ENCODE measurements at places on chromosomes 4 and X.

DNA sequence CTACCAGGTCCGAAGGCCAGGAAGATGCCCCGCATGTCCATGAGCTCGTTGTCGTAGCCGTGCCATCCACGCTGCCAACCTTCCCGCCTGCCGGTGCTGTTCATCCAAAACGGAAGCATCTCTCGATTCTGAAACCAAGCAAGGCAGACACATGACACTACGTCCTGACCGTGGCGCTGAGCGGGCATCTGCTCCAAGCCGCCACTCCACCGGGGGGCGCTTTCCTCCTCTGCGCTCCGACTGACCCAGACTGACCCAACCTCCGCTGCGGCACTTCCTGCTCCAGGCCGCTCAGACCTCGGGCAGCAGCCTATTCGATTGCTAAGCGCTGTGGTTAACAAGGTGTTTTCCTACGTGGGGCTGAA lies 120.5 kb downstream of the ENPP6 start:
- DNase-seq: no peak

GRCh38 chr4:94634271-94634670 lies 123.5 kb upstream of the BMPR1B start:
- no peak for DNase-seq

DNA sequence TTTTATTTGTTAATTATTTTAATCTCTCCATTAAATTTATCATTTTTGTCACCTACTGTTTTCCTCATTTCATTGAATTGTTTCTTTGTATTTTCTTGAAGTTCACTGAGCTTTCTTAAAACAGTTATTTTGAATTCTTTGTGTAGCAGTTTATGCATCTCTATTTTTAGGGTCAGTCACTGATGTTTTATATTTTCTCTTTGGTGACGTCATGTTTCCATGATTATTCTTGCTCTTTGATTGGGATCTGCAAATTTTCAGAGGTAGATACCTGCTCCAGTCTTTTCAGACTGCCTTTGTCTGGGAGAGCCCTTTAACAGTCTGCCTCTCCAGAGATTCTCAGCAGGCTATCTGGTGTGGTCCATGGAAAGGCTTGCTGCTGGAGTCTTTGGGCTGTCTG lies 25.6 kb upstream of the TRPC5 start:
- no peak for DNase-seq

DNA sequence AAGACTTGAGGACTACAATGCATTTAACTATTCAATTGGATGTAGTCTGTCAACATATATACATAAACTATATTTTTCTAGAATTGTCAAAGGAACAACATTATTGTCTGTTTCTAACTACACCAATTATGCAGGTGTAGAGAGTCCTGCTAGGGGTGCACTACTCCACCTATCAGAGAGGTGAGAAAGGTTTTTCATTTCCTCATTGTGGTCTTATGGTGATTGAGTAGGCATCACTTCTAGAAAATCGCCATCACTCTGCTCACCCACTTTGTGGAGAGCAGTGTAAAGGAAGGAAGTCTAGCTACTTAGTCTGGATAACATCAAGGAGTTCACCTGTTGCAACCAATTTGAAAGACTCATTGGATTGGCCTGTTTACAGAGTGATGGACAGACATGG lies 4.4 kb upstream of the ADH1C start:
- no peak for DNase-seq

DNA sequence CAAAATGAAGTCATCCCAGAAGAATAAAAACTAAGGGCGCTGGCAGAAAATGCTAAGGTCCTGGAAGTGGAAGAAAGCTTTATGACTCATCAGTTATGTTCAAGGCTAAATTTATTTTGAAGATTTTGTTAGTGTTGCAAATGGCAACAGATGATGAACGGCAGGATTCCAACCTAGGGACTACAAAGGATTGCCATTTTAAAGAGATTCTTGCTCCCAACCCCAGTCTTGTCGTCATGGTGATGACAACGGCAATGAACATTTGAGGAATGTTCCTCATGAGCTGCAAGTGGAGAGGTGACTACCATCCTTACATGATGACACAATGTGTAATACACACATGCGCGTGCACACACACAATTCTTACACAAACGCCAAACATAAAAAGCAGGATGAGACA lies 54.4 kb upstream of the FTHL17 start:
- DNase-seq: no peak

DNA sequence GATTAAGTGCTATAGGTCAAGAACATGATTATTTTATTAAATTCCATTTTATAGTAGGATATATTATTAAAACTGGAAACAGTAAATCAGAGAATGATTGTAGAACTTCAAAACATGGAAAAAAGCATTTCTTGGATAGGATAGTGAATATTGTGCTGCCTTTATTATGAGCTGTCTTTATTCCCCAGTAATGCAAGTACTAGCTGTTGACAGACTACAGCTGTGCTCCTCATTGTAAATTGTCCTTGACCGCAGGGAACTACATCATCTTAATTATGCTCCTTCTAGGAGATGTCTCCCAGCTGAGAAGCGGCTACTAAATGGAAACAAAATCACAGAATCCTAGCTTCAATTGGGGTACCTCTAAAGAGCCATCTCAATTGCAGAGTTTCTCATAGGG lies 1457.2 kb upstream of the PCDH7 start:
- no peak for DNase-seq
